ENCODE measurements at places on chromosomes 13 and 19.

GRCh38 chr19:38701455-38702063, 42.7 kb downstream of the CAPN12 start:
- DNase-seq, result no peak

DNA sequence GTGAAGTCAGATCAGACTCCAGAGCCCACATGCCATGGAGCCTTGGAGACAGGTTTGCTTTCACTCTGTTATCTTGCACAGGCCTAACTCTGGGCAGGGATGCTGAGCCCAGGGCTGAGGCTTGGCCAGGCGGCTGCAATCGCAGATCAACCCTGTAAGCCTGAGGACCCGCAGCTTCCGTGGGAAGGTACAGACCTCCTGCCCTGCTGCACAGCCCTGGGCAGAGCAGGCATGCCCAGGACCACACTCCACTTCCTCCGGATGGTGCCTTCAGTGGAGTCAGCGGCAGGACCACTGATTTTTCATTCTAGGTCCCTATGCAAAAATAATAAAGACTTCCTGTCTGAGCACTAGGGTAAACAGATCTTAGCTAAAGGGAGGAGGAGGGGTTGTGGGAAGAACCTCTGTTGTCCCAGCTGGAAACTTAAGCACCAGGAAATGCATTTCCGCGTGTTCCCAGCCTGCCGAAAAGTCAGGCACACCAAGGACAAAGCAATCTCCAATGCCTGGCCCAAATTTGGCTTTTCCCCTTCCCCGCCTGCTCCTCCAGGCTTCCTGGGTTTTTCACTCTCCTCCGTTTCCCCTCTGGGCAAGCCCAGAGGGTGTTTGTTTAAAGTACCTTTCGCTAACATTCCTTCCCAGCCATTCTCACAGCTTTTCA, 87.3 kb downstream of the KCTD15 start:
- DNase-seq, result no peak

- no peak for DNase-seq
These were observed 9.9 kb downstream of the PTH2 start for GRCh38 chr19:49413348-49413747.

- no peak for DNase-seq
These were observed 3.1 kb downstream of the GEMIN7 start for GRCh38 chr19:45082170-45082569.

DNA sequence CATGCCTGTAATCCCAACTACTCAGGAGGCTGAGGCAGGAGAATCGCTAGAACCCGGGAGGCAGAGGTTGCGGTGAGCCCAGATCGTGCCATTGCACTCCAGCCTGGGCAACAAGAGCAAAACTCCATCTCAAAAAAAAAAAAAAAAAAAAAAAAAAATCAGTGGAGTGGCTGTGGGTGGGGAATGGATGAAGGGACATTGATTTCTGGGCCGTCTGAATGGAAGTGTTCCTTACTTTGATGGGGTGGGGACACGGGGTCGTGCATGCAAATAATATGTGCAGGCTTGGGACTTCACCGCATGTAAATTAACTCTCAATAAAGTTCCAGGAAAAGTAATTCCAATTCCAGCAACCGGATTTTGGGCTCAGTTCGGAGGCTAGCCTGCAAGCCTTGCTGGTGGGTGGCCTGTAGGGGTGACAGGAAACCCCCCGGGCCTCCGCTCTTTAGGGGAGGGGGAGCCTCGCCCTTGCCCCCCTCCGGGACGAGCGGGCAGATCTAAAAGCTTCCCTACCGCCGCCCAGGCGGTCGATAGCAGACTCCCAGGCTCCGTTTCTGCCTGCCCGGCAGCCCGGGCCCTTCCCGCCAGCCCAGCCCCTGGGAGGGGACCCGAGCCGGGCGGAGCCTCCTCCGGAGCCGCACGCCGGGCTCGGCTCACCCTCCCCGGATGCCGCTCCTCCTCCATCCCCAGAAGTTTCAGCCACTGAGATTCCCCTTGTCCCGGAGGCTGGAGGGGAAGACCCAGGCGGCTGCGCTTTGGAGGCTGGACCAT, 48.0 kb upstream of the ADGRE5 start:
- no peak for DNase-seq

- DNase-seq, result peak; percentile 45
These were observed 31.5 kb upstream of the HIF3A start for GRCh38 chr19:46265217-46265828.

- no peak for DNase-seq
These were observed 485.5 kb downstream of the DIAPH3 start for GRCh38 chr13:59677966-59678814.

DNA sequence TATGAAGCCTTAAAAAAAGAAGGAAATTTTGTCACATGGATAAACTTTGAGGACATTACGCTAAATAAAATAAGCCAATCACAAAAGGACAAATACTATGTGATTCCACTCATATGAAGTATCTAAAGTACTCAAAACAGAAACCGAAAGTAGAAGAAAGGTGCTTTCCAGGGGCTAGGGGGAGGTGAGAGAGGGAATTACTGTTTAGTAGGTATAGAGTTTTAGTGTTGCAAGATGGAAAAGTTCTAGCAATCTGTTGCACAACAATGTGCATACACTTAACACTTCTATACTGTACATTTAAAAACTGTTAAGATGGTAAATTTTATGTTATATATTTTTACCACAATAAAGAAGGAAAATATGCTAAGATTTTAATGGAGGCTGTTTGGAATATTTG, 83.0 kb downstream of the POLR1D start:
- no peak for DNase-seq

DNA sequence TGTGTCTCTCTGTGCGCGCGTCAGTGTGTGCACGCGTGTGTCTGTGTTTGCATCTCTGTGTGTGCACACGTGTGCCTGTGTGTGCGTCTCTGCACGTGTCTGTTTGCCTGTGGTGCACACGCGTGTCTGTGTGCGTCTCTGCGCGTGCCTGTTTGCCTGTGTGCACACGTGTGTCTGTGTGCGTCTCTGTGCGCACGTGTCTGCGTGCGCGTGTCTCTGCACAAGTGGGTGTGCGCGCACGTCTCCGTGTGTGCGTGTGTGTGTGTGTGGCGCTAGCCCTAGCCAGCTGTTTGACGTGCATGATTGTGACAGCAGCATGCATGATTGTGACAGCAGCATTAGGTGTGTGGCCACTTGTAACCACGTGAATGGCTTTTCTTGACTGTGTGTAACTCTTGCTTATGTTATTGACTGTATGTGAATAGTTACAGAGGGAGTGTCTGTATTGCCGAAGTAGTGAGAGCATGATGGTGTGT, 31.1 kb downstream of the ZNF146 start:
- no peak for DNase-seq

DNA sequence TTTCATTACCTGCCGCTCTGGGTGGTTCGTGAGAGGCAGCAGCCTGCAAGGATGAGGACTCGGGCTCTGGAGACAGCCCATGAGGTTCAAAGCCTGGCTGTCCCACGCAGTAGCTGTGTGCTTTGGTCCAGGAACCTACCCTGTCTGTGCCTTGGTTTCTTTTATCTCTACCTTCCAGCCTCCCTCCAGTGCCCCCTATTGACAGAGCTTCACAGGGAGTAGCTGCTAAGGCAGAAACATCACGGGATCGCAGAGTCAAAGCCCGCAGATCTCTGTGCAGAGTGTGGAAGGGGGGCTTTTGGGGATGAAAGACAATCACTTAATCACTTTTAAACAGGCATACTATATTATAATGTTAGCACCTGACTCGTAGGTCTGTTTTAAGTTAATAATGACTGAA, 16.2 kb downstream of the ZNF71 start:
- DNase-seq, result no peak

GRCh38 chr19:30107251-30107650, 165.2 kb downstream of the URI1 start:
- DNase-seq, result no peak

DNA sequence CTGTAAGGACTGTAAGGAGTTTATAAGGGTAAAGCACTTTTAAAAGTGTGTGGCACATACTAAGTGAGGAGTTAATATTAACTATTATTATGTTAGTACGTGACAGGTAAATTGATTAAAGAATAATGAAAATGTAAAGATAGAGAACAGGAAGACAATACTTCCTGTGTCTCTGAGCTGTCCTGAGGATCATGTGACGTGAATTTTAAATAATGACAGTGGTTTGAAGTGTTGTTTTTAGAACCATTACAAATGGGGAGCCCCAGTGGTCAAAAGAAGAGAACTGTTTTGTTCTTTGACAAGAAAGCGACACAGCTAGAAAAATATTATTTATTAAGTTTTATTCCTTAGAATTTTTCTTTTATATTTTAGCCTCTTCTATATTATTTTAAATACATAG, 241.2 kb upstream of the STARD13 start:
- no peak for DNase-seq

DNA sequence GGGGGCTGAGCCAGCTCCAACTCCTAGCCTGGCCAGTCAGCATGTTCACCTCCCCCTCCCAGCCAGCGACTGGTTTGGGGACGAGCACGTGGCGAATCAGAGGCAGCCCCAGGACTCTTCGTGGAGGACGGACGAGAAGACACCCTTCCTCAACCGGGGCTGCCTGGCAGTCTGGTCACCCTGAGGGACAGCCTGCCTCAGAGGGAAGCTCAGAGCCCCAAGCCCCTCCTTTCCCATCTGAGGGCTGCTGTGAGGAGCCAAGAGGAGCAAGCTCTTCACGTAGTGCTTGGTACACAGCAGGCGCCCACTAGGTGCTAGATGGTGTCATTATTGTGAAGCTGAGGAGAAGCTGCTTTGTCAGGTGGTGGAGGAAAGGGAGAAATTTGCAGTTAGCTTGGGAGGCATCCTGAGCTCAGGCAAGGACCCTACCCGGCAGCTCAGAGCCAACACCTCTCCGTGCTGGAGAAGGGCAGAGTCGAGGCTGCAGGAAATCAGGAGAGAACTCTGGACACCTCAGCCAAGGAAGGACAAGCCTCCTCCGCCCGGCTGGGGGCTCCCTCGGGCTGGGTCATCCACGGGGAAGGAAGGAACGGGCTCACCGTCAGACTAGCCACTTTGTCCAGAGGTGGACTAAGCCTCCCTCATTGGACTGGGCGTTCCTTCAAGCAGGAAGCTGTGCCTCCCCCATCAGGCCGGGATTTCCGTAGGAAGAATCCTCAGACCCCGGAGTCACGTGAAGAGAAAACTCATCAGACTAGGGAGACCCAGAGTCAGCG, 14.9 kb upstream of the C2CD4C start:
- no peak for DNase-seq

DNA sequence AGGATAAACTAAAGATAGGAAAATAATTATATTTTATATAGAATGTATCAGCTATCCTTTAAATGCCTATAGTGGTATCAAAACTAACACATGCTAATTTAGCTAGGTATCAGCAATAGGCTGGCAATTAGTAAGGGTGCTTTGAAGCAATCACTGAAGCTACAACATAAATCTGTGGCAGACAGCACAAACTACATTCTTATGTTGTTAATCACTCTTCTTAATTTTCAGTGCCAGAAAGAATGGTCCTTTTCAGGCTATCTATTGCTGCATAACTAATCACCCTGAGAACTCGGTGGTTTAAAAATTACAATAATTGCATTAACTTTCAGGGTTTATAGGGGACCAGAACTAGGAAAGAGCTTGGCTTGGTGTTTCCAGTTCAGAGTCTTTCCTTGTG, 963.1 kb downstream of the EFNB2 start:
- no peak for DNase-seq

DNA sequence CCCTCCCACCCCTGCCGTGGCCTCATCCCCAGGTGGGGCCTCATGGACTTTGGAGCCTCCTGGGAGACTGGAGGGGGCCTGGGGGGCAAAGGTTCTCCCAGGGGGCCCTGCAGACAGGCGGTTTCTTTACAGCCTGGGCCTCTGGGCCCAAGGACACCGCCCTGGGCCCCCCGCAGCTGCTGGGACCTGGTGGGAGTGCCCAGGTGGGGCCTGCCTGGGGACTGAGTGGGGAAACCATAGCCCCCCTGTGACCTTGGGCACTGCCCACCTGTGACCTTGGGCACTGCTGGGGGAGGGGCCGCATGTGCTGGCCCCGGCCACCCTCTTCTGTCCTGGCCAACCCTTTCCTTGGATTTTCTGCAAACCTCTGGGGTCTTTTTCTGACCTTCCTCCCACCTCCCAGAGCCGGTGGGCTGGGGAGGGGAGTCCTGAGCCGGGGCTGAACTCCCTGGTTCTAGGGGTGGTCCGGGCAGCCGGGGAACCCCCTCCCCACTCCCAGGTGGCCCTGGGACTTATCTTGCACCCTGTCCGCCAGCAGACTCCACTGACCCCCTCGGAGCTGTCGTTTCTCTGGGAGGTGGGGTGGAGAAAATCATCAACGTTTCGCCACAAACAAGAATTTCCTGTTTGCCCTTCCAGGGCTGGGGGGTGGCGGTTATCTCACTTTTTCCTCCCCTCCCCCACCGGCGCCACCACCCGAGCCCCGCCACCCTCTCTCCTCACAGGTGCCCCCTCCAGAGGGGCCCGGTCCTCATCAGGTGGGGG, 27.0 kb downstream of the ARID3A start:
- no peak for DNase-seq

DNA sequence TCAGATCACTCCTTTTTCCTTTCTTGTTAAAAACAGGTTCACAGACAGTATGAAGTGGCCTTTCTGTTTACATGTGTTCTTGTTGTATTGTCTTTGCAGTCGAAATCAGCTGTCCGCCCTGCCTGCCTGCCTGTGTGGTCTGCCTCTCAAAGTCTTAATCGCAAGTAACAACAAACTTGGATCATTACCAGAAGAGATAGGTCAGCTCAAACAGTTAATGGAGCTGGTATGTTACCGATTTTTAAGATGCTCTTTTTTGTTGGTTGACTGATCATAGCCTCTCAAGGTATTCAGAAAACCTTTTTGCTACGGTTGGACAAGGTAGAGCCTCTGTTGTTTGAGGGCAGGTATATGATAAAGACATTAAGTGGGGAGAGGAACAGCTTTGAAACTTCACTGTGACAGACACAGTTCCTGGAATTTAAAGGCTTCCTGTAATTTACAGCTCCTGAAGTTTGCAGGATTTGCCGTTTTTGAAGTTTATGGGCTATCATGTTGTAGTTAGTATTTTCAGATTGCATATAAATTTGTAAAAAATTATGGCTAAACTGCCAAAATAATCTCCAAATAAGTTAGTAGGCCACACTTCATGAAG, 116.1 kb downstream of the LRCH1 start:
- no peak for DNase-seq

DNA sequence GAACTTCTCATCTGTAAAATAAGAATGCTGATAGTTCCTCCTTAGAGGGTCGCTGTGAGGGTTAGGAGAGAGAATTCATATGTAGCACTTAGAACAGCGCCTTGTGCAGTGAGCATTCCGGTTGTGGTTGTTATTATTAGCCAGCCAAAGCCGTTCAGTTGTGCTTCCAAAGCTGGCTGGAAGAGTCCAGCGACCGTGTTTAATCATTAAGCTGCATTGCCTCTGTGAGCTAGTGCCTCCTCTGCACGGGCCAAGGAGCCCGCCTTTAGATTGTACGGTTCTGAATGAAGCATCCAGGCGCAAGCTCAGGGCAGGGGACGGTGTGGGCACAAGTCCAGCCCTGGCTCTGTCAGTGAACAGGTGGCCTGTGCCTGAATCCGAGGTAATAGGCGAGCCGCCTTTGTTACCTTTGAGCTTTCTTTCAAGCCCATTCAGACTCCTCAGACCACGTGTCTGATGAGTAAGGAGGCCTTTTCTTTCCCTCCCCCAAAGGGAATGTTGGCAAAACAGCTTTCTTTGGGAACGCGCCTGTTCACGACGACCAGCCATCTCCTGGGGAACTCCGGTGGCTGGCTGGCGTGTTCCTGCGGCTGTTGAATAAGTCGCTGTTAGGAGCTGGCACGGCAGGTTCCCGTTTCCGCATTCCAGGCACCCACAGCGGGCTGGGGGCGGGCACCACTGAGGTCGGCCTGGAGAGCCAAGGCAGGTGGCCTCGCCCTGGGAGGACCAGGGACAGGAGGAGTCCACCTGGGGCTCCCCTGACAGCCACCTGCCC, 25.1 kb downstream of the SIPA1L3 start:
- no peak for DNase-seq

Measured in stimulated activated CD8-positive, alpha-beta memory T cell treated with anti-CD3 and anti-CD28 coated beads, Interleukin-15, amount 100 ng/mL, for 4 hours (primary cell).